Activated T-helper 1 cell treated with Interleukin-2 at 50 U/mL for 16 hours (primary cell): ENCODE measurements at places on chromosomes 7 and 10.

DNA sequence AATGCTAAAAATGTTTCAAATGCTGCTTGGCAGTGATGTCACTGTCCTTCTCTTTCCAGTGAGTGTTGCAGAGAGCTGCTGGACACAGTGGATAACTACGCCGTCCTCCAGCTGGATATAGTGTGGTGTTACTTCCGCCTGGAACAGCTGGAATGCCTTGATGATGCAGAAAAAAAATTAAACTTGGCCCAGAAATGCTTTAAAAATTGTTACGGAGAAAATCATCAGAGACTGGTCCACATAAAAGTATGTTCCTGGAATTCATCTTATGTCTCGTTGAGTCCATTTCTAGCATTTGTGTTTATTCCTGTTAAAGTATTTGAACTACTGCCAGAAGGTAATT is 25.2 kb downstream of the NUB1 start:
- no peak for DNase-seq

DNA sequence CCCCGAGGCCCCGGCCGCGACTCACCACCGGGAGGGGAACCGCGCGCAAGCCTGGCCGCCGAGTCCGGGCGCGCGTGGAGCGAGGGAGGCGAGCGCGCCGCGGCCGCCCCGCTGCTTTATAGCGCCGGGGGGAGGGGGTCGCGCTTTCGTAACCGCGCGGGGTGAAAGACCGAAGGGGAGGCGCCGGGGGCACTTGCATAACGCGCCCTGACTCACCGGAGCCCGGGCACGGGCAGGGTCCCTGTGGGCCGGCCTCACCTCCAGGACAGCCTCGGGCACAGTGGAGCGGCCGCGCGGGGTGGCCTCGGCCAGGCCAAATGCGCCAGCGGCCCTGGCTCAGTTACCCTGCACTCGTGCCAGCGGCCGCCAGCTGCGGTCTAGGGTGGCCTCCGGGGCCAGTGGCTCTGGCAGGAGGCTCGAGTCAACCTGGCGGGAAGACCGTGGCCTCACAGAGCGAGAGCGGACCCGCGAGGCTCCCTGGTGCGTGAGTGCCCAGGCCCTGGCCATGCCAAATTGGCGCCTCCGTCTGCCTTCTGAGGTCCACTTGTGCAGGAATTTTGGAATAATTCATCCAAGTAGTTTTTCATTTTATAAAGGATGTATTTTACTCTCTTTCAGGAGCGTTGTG is at the start of gene RBP4:
Gene RBP4 (minus strand): TSS at position 90 of the 628 bp plus-strand sequence. CDS start 207 bp downstream, outside the sequence.
- DNase-seq, result no peak

DNA sequence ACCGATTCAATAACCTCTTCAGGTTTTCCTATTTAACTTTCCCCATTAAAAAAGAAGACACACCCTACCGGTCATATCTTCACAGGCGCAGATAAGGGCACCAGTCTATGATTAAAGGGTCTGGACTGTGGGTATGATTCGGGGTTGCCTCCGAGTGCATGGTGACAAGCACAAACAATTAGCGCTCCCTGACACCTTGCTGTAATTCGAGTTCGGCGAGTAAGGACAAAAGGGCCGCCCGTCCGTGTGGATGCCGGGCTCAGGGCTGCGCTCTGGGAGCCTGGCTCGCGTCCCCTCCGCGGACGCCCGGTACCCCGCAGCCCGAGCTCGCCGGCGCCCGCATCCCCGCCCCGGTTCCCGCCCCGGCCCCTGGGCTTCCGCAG is 111.9 kb upstream of the RHEB start:
- DNase-seq, result peak; percentile 0

DNA sequence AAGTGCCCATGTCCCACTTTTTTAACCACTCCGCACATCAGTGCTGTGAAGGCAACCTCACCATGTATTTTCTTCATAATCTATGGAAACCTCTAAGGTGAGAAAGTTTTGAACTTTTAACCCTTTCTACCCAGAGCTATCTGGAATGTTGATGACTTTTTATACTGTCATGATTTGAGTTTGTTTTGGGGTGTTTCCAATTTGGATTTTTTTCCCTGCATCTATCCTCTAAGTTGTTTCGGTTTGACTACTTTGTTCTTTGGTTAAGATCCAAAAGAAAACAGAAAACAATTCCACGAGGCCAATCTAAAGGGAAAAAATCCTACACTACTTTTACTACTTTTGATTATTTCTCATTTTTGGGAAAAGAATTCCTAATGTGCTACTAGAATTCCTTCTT is 279.7 kb downstream of the USP6NL start:
- no peak for DNase-seq
